AG20443 (cell line): ENCODE measurements at places on chromosomes 3 and 15.
A peak's percentile ranks its signal among the peaks of the same experiment; 100 is the strongest.

- DNase-seq: no peak
Observed at GRCh38 chr3:27141668-27142067, 227.5 kb downstream of the NEK10 start.

DNA sequence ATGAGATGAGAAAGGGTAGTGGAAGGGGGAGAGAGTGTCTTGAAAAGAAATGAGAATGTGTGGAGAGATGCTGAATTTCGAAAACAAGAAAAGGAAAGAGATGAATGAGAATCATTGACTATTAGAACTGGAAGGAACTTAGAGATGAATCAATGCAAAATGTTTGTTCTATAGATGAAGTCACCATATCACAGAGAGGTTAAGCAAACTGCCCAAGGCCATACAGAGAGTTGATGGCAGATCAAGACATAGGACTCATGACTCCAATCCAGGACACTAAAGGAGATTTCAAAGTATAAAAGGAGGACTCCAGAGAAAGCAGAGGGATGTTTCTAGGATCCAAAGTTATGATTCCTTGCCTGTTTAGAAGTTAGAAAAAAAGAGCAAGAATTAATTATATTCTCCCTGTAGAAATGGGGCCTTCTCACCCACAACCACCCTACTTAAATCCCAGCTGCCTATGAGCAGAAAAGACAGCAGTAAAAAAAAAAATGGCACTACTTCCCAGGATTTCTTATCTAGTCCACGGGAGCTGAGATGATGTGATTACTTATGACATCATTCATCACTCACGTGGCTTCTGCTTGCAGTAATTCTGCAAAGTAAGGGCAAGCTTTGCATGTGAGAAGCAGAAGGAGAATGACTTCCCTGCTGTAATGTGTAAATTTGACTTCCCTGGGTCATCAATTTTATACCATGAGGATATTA, 210.8 kb upstream of the MRPL3 start:
- DNase-seq: no peak

DNA sequence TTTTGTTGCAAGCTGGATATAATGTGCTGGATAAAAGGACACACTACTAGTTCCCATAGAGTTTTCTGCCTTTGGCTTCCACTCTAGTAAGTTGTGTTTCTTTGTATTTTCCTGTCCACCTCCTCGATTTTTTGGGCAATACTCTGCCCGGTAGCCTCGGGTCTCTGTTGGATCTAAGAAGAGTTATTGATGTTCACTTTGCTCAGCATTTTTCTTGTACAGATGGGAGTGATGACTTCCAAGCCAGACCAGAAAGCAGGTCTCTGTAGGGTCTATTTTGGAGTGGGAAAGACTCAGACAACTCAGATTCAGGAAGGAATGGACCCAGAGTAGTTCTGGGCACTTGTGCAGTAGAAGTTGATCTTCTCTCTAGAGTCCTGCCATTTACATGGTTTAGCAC, 36.0 kb upstream of the PRTG start:
- DNase-seq: no peak

GRCh38 chr3:14304101-14305045, 98.0 kb upstream of the SLC6A6 start:
- DNase-seq: no peak

GRCh38 chr15:66840615-66841390, 138.8 kb downstream of the SMAD6 start:
- DNase-seq: no peak

DNA sequence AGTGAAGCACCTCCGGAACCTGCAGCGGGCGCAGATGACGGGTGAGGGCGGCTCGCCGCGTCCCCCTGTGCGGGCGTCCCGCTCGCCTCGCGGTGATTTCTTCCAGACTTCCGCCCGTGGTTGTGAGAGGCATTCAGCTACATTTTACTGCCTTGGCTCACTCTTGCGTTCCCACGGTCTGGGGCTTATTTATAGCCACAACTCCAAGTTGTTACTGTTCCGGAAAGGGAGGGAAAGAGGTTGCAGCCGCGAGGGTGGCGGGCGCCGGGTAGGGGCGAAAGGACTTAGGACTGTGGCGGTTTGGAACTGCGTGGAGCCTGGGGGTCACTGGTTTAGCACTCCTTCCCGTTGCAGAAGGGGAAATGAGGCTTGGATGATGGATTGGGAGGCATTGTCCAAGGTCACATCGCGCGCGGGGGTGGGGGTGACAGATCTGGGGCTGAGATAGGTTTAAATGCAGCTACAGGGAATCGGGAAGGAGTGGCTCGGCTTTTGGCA, 1.1 kb downstream of the HES1 start:
- peak; percentile 56 for DNase-seq
